Liver (tissue), 10 donors: ENCODE measurements at places on chromosomes 7 and 10.

GRCh38 chr7:92517631-92518030 is 10.7 kb downstream of the PEX1 start:
- DNase-seq: no peak

GRCh38 chr7:1709281-1709680 is 39.2 kb downstream of the ELFN1 start:
- no peak for DNase-seq

- peak; percentile 19 for DNase-seq
Measured at GRCh38 chr7:27202018-27202861, 2.3 kb upstream of the HOXA13 start.

DNA sequence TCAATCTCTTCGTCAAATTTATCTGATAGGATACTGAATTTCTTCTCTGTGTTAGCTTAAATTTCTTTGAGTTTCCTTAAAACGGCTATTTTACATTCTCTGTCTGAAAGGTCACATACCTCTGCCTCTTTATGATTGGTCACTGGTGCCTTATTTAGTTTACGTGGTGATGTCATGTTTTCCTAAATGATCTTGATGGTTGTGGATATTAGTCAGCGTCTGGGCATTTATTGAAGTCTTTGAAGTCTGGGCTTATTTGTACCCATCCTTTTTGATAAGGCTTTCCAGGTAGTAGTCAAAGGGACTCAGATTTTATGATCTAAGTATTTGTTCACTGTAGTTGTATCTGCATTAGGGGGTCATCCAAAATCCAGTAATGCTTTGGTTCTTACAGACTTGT is 1407.5 kb upstream of the LRRTM3 start:
- DNase-seq: no peak

- DNase-seq: no peak
Measured at GRCh38 chr7:22729180-22729825, 2.3 kb downstream of the IL6 start.

GRCh38 chr7:28941633-28942032 is 16.5 kb downstream of the TRIL start:
- DNase-seq: no peak

GRCh38 chr10:88901206-88901983 is 21.4 kb downstream of the STAMBPL1 start:
- DNase-seq: no peak

DNA sequence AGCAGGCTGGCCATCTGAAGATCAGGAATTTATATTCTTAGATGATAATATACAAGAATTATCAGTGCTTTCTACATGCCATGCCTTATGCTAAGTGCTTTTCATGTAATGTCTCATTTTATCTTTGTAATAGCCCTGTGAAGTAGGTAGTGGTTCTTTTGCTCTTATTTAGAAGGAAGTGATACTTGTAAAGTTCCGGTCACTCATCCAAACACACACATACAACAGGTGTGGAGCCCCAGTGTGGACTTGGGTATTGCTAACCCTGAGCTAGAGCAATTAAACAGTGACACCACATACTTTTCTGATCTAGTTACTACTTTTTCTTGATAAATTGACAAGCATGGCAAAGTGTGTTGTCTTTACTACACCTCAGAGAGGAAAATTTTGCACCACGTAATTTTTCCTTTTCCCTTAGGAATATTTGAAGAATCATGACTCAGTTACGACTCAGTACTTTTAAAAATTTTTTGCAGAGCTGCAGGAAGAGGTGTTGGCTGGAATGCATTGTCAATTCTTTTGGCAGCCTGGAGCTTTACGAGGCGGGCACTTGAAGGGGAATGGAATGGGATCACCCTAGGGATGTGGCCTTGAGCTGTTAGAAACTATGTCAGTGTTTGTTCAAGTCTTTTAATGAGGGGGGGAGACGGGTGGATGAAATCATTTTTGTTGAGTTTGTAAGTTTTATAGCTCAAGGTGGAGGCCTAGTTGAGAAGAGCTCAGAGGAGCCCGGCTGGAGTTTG is 212.5 kb upstream of the CELF2 start:
- DNase-seq: no peak

DNA sequence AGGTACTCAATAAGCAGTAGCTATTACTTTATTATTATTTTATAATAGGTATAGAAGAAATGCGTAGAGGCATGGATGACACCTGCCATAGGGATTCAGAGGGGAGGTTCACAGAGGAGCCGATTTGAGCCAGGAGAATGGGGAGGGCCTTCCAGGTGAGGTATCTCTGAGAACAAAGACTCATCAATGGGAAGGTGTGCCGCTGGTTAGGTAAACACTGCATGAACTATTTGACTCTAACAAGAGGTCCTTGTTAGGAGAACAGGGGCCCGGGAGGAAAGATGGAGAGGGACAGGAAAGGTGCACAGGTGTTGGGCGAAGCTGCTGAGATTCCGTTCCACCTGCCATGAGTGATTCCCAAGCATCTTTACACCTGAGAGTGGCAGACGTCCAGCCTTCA is 41.8 kb upstream of the TMEM273 start:
- peak; percentile 28 for DNase-seq

DNA sequence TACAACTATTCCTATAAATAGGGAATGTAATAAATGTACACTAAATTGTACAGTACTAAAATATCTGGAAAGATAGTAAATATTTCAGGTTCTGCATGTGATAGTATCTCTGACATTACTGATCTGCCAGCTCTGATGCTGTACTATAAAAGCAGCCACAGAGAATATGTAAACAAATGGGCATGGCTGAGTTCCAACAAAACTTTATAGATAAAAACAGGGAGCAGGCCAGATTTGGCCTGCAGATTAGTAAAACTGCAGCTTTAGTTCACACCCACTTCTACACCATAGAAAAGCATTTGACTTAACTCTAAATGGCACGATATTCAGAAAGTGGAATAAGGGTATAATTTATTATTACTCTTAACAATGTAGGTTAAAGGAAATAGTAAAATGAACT is 18.8 kb upstream of the TLL2 start:
- no peak for DNase-seq

DNA sequence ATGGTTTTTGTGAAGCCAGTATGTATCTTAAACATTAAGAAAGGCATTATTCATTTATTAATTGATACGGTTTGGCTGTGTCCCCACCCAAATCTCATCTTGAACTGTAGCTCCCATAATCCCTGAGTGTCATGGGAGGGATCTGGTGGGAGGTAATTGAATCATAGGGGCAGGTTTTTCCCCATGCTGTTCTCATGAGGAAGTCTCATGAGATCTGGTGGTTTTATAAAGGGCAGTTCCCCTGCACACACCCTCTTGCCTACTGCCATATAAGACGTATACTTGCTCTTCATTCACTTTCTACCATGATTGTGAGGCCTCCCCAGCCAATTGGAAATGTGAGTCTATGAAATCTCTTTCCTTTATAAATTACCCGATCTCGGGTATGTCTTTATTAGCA is 28.1 kb downstream of the OTUD1 start:
- DNase-seq: no peak

DNA sequence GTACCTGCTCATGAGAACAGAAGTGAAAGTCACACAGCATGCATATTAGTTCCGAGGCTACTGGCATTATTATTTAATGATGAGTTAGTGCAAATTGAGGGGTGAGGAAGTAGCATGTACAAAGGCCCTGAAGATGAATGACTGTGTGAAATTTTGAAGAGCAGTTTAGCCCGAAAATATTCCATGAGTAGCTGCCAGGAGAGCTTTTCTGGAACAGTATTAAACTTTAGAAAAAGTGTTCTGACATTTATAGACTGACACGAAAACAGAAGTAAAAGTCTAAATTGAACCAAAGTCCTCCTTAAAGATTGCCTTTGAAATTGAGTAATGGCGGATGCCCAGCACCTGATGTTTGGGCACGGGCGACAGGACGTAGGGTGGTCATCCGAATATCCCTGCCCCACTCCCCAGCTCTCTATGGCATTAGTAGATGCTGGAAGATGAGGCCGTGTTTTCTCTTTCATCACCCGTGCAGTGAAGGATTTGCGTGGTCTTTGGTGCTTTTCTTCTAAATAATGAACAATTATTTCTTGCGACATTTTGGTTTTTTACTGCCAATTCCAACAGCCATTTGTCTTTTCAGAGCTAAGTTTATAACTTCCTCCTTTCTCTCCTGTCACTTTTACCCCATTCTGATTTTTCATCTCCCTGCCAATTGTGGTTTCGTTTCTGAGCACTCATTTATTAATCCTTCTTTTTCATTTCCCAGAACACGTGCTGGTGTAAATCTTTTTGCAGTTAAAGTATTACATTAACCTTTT is 192.6 kb downstream of the MGMT start:
- no peak for DNase-seq

GRCh38 chr7:94330269-94331020 is 64.2 kb upstream of the COL1A2 start:
- DNase-seq: no peak

DNA sequence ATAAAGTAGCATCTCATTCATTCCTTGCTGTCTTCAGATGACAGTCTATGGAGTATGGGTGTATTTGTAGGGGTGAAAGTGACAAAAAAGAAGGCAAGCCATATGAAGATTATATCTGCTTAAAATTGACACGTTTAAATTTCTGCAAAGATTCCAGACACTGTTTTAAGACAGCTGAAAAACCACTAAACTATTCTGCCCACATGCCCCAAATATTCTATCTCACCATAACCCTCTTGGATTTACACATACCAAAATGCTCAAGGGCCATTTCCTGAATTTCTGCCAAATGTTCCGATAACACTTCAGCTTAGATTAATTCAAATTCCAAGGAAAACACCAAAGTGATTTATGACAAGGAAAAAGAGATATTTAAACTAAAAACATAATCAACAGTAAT is 99.9 kb upstream of the IL6 start:
- DNase-seq: no peak
